Hepatocyte (in vitro differentiated cells): ENCODE measurements at places on chromosomes 1 and 21. TPM values are rescaled to one million over a fixed set of nuclear protein-coding genes. Genes with fewer than 3 reads are reported as not detected.

Gene ERO1B
- 3.6 TPM in 2 replicates for polyA plus RNA-seq

Gene S100A11
- 1,491 and 1,531 TPM in 2 replicates for polyA plus RNA-seq

Gene IRF6
- polyA plus RNA-seq: 21.3 and 31.0 TPM in 2 replicates

Gene IGSF3
- 8.8 and 9.3 TPM in 2 replicates for polyA plus RNA-seq

Gene CDA
- polyA plus RNA-seq: 2.1 and 3.8 TPM in 2 replicates

Gene CTSS
- 4.4 and 5.2 TPM in 2 replicates for polyA plus RNA-seq
